Inflammatory macrophage (primary cell): ENCODE measurements at places on chromosomes 5 and 9.

DNA sequence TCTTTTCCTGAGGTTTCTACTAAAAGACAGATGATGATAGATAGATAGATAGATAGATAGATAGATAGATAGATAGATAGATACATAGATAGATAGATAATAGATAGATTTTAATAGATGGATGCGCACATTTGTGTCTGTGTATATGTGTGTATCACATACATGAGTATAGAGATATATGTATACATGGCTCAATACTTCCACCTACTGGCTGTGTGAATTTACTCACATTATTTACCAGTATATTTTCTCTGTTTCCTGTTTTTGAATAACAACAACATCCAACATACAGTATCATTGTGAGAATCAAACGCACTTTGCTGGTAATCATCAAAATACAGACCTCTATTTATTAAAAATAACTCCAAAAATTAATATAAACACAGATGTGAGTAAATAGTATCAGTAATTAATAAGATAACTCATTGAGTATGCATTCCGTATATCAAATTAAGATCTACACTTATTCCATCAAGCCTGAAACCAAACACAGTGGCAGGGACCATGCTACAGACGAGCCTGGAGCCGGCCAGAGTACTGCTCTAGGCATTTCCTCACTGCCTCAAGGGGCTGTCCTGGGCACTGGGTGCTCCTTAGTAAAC lies 338.0 kb downstream of the SEMA5A start:
- DNase-seq = peak; percentile 6

DNA sequence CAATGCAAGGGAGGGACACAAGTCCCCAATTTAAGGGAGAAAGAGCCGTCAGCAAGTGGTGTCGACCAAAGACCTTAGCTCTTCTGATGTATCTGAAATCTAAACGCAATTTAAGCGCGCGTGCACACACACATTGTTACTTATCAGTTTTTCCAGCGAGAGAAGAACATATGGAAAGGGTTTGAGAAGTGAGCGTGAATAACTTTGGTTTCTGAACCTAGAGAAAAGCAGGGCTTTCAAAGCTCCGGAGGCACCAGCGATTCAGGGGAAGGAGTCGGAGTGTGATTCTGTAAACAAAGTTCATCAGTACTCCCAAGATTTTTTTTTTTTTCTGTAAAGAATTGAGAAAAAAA lies 191.8 kb downstream of the MEF2C start:
- no peak for DNase-seq

GRCh38 chr9:4298255-4299004 lies 1.4 kb downstream of the GLIS3 start:
- peak; percentile 30 for DNase-seq

DNA sequence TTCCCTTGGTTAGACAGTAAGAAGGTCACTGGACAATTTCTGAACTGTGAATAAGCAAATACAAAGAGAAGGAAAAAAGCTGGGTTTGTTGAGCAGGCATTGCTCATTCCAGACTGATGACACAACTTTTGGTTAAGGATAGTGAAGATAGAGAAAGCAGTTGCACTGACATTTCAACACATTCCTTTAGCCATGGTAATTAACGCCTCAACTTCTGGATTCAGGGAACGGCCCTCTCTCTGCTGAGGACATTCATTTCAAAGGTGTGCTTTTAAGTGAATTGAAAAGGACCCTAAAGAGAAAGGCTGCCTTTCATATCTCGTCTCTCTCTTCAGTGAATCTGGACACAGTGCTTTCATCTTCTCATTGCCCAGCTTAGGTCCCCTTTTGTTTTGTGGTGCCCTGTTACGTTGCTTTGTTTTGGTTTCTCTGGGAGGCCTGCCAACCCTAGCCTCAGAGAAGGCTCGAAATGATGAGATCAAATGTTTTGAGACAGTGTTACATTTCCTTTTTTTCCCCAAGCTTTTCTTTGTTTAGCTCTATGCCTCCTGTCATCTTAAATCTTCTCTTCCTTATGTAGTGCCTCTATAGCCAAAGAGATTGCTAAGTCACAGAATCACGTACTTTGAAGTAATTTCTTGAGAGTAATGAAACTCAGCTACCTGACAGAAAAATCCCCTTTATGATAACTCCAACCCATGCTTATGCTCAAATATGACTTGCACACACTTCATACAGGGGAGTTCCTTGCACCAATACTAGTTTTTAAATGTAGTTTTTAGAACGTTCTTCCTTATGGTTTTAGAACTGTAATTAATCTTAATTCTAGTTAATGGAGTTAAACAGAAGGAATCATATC lies 94.4 kb upstream of the IFNE start:
- no peak for DNase-seq

- DNase-seq = no peak
These were observed 50.7 kb downstream of the KCNV2 start for GRCh38 chr9:2767800-2768677.

DNA sequence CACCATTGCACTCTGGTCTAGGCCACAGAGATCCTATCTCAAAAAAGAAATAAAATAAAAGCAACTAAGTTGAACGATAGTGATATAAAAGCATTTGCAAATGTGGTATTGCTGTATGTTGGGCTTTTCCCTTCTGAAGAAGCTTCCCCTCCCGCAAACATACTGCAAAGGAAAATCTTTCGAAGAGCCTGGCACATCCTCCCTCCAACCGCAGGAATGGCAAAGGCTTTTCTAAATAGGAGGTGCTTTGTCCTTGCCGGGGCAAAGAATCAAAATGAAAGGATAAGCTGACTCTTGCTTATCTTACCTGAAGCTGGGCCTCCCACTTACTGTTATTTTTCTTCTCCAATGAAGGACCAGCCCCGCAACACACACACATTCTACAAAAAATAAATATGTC lies 45.8 kb downstream of the SERINC5 start:
- DNase-seq = no peak

DNA sequence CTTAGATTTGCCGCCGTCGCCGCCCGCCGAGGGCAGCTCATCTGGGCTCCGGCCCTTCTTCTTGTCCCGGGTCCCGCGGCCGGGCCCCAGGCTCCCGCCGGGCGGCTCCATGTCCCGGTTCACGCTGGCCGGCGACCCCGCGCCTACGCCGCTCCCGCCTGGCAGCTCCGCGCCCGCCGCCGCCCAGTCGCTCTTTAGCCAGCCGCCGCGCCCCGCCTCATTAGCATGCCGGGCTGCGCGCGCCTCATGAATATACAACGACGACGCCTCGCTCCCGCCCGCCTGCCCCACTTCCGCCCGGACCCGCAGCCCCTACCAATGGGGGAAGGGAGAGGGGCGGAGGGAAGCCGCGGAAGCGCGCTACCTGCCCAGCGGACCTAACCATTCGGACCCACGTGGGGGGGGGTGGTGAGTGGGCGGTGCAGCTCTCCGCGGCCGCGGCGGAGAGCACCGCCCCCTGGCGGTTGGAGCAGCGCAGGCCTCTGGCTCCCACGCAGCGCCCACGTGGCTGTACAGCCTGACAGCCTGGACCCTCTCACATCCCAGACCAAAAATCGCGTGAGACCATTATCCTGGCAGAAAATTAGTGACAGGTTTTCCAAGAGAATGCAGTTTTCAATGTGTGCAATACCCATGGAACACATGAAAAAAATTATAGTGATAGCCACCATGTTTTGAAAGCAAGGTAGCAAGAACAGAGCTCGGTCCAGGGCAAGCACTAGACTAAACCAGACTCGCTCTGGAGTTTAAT lies at the start of gene DIAPH1:
Gene DIAPH1, minus strand, starts transcription at position 197 of the 751 bp plus-strand sequence. Its CDS starts 86 bp downstream, at position 111.
- peak; percentile 97 for DNase-seq

DNA sequence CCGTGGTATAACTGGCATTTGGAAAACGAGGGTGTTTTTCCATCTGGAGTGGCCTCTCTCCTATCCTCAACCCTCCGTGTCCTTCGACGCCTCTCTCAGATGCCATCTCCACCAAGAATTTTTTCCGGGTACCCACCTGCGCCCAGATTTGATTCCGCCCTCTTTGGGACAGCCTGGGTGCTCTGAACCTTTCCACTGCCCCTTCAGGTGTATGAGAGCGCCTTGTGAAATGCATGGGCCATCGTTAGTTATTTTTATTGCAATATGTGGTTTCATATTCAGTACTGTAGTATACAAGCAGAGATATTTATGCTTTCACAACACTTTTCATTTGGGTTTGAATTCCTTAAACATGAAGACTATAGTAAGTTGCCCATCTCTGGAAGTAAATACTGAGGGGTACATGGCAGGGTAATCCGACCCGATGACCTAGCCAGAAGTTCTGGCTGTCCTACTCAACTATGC lies 78.2 kb upstream of the IFNE start:
- DNase-seq = no peak

DNA sequence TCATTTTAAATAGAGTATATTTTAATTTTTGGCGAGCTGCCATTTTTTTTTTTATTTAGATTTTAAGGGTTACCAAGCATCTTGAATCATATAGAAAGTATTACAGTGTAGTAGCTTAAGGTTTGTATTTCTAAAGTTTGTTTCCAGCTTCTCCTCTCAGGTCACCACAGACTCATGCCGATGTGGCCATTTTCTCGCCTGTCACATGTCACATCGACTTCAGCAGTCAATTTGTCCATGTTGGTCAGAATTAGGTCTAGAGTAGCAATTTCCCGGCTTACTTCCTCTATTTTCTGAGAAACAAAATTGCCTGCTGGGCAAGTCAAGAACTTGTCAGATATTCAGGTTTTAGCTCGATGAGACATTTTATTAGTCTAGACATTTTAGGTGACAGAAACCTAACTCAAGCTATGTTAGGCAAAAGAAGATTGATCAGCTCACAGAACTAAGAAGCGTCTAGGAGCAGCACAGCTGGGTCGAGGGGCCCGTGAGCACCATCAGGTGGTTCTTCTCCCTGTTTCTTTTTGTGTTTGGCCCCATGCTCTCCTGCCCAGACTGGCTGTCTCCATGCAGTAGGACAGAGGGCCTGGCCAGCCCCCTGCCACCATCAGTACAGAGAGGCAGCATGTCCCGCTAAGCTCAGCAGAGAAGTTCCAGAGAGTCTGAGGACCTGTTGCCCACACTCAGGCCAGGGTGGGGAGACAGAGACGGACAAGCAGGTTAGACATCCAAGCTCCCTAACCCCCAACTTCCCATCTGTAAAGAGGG lies 48.4 kb upstream of the AFAP1L1 start:
- peak; percentile 65 for DNase-seq

DNA sequence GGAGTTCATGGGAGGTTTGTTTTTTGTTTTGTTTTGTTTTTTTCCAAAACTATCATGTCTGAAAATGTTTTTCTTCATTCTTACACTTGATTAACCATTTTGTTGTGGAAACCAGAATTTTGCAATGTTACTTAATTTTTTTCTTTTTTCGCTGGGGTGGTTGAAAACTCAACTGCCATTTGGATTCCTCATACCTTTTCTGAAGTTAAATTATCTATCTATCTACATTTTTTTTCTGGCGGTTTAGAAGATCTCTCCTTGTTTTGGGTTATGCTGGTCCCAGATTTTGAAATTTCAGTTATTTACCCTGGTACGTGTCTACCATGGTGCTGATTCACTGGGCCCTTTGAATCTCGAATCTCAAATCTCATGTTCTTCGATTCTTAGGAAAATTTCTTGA lies 316.2 kb upstream of the SMARCA2 start:
- no peak for DNase-seq

GRCh38 chr9:5892456-5893133 lies 1.9 kb downstream of the MLANA start:
- DNase-seq = no peak
